ENCODE measurements at places on chromosomes 1 and 21. TPM values are rescaled to one million over a fixed set of nuclear protein-coding genes. Genes with fewer than 3 reads are reported as not detected.

DNA sequence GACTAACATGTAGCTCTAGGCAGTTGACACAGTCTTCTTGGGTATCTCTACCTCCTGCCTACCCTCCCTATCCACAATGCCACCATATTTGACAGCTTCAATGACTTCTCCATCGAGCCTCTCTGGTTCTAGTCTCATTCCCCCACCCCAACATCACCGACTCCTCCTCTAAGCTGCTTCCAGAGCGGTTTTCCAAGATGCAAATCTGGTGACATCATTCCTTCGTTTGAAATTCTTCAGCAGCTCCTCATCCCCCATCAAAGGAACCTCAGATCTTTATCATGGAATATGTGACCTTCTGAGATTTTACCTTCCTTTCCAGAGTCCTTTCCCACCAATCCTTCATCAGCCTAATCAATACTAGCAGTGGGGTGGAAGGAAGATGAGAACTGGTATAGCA lies 352.4 kb upstream of the RUNX1 start:
- no peak for DNase-seq

GRCh38 chr1:173768827-173769226 lies 54.0 kb downstream of the KLHL20 start:
- no peak for DNase-seq

DNA sequence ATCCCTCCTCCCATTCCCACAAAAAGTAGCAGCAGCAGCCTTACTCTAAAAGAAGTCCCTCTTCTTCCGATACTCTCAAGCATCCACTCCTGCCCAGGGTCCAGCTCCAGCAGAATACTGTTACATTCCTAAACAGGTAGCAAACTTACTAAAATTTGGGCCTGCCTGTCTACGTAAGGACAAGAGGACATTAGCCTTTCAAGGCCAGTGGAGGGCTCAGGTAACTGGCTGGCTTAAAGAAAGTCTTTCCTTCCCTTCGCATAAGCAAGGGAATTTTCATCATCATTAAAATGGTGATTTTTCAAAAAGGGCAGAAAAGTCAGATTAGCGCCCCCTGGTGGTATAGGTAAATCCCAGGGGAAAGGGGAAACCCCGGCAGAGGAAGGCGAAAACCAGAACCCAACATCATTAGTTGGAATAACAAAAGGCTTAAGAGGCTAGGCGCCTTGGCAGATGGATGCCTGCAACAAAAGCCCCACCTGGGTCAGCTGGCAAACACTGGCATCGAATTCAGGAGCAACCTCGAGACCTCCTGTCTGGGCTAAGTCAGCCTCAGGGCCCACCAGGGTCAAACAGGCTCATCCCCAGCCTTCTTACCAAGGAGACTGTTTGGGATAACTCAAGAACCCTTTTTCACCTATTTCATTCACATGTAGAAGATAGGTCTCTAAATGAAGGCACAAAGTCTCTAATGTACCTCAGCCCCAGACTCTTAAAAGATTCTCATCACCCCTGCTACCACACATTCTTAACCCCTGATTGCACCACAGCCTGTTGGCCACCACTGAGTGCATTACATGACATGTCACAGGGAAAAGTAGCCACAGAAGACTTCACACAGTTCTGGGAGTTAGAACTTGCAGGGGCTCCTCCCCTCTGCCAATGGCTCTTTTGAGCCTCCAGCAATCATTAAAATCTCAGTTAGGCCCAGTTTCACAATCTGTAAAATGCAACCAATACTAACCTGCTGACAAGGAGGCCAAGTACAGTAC lies 36.7 kb downstream of the ERI3 start:
- DNase-seq, result peak; percentile 69

- no peak for DNase-seq
These were observed 55.3 kb upstream of the GPR37L1 start for GRCh38 chr1:202067188-202067974.

DNA sequence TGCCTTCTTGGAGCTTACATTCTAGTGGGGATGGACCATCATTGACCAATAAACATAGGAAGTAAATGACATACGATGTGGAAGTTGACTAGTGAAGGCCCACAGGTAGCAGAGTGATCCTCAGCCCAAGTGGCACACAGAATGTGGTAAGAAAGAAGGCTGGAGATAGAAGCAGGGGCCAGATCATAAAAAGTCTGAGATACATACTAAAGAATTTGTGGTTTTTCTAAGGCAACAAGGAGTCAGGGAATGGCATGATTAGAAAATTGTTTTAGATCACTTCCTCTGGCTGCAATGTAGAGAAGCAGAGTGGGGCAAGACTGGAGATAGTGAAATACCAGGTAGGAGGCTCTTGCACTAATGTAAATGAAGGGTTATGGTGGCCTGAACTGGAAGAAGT lies 154.0 kb downstream of the VPS13D start:
- no peak for DNase-seq

DNA sequence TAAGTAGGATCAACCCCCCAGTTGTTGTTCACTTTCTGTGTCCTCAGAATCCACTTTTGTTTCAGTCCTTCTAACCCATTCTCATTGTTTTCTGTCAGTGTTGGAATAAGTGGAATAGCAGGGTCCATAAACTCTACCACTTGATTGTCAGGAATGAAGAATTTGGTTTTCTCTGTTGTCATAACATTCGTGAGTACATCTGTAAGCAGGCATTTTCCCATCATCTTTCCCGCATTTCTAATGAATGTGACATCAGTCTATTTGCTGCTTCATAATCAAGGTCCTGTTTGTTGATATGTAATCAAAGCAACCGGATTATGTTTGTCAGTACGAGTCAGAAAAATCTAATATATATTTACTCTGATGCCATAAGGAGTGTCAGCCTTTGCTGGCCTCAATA lies 147.1 kb downstream of the KIF26B start:
- DNase-seq, result no peak

DNA sequence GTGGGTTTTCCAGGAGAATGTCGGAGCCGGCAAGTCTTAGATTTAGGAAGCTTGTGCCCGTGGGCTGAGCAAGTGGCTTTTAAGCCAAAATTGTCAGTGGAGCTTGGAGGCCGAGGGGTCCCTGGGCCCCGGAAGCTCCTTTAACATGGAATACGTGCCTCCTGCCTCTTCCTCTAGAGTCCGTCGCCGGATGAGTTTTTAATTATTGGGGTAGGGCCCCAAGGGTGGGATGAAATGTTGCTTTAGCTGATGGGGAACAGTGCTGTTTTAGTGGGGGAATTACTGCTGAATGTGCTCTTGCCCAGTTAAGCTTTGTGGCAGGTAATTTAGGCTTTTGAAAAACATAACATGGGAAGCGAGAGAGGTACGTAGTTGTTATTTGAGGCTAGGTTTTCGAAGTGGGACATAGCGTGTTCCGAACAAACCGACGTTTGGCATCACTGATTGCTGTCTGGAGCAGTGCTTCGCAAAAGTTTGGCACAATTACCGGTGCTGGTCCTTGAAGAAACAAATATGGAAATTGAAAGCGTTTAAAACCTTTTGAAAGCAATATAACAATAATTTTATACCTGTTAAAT lies 786 bp downstream of the RPL5 start:
- DNase-seq, result no peak

Gene ANGPTL3
- total RNA-seq, result not detected

Gene ACTA1
- total RNA-seq, result 0.96 TPM

Gene NEK7
- total RNA-seq, result 13.3 TPM

Gene USP21
- 30.7 TPM for total RNA-seq
